Jurkat, Clone E6-1 (cell line): ENCODE measurements at places on chromosomes 3 and 15.

DNA sequence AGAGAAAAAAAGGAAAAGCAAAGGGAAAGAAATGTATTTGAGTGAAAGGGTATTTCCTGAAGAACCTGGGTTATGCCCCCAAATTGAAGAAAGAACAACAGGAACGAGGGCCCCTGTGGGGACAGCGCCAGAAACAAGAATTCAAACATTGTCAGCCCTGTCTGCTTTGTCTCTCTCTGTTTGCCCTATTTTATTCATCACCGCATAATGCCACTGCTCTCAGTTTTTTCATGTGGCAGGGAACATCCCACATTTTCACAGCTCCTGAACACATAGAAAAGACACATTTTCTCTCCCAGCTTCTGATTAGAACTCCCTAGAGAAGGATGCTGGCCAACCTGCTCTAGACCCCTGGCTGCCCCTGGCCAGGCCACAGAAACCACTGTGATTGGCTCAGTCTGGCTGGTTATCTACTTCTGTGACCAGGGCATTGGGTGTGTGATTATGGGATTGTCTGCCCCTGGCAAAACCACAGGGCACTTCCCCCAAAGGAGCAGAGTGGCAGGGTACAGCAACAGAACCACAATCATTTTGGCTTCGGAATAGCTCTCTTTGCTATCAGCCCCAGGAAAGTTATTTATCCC lies 31.3 kb upstream of the CCDC54 start:
- DNase-seq: no peak

- DNase-seq: no peak
Observed at GRCh38 chr3:52322466-52322865, 6.3 kb downstream of the DNAH1 start.

GRCh38 chr15:62691008-62691407 lies 351.5 kb upstream of the TPM1 start:
- no peak for DNase-seq

DNA sequence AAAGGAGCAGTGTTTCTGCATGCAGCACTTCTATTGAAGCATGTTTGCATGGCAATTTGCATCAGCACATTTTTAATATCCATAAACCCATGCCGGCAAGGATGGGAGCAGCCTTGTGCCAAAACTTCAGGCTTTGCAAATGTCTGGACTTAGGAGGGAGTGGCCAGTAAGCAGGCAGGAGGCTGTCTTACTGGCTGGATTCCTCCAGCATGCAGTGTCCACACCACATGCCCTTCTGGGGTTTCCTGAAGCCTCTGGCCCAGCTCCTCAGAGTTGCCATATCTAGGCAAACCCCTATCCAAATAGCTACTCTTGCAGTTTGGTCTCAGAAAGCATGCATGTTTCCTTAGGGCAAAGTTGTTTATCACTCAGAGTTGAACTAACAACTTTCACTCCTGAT lies 139.1 kb upstream of the MRPS22 start:
- DNase-seq: no peak

- DNase-seq: peak; percentile 22
Observed at GRCh38 chr3:101574388-101575112, 570 bp downstream of the PCNP start.

GRCh38 chr15:30923429-30923828 lies 19.7 kb downstream of the FAN1 start:
- DNase-seq: no peak

- DNase-seq: no peak
Observed at GRCh38 chr3:120780977-120781376, 38.4 kb downstream of the GTF2E1 start.

GRCh38 chr3:71857956-71858355 lies 73.0 kb upstream of the PROK2 start:
- no peak for DNase-seq

- DNase-seq: no peak
Observed at GRCh38 chr3:9781978-9782603, 10.2 kb downstream of the TADA3 start.

- DNase-seq: no peak
Observed at GRCh38 chr3:139552632-139553365, 13.3 kb upstream of the RBP1 start.

GRCh38 chr3:152338159-152338720 lies 69.5 kb downstream of the MBNL1 start:
- no peak for DNase-seq

DNA sequence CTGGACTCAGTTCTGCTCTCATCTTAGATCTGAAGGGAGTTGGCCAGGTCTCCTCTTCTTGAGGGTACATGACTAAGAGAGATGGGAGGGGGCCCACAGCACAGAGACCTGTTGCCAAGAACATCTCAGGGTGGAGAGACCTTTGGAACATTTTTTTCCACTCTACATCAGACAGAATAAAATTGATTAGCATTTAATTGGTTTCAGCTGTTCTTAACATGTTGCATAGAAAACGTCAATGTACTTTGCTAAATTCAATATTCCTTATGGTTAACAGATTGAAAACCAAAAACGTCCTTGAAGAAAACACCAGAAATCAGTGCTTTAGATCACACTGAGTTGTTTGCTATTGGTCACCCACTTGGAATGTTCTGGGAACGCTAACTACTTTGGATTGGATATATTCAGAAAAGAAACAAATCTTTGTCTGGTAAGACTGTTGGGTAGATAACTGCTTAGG lies 36.4 kb upstream of the FSTL1 start:
- DNase-seq: no peak

GRCh38 chr3:148880681-148881080 lies 15.6 kb downstream of the CPA3 start:
- DNase-seq: peak; percentile 21

GRCh38 chr3:146421819-146422759 lies 47.3 kb downstream of the PLSCR2 start:
- no peak for DNase-seq

- DNase-seq: no peak
Observed at GRCh38 chr15:26449291-26449690, 323.6 kb downstream of the GABRB3 start.

GRCh38 chr15:85062560-85062959 lies 80.9 kb downstream of the PDE8A start:
- no peak for DNase-seq

DNA sequence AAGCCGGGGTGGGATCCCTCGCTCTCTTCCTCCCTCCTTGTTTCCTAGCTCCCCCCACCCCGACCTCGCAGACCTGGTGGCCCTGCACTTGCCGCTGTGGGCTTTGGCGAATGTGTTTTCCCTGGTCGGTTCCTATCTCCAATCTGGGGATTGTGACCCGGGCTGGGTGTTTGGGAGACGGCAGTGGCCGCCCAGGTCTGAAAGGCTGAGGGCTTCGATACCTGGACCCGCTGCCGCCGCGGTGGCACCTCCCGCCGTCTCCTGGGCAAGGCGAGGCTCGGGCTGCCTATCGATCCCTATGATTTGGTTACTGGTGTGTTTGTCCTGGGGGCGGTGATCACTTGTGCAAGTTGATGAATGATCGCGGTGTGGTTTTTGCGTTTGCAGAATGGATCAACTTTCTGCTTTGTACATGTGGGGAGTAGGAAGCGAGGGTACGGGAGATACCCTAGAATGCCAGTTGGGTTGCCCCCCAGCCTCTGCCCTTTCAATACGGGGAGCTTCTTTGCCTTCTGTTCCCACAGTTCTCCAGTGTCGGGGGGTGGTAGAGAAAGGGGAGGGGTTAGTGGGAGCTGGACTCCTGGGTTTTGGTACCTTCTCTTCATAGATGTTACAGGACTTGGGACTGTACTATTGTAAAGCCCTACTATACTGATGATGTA lies 3.0 kb downstream of the BBX start:
- DNase-seq: no peak

DNA sequence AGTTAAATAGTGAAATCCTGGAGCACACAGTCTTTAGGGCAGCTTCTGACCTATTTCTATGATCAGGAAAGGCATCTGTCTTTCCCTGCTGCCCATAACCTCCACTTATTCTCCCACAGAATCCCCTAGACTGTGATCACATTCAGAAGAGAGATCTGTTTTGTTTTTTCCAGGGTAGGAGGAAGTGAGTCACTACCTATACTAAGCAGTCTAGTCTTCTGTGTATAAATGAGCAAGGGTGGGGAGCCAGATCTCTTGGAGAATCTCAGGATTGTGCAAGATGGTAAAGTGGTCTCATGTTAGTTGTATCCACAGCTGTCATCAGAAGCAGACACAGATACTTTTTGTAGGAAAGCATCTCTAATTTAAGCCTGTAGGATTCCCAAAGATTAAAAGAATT lies 11.8 kb upstream of the FBXO22 start:
- no peak for DNase-seq

DNA sequence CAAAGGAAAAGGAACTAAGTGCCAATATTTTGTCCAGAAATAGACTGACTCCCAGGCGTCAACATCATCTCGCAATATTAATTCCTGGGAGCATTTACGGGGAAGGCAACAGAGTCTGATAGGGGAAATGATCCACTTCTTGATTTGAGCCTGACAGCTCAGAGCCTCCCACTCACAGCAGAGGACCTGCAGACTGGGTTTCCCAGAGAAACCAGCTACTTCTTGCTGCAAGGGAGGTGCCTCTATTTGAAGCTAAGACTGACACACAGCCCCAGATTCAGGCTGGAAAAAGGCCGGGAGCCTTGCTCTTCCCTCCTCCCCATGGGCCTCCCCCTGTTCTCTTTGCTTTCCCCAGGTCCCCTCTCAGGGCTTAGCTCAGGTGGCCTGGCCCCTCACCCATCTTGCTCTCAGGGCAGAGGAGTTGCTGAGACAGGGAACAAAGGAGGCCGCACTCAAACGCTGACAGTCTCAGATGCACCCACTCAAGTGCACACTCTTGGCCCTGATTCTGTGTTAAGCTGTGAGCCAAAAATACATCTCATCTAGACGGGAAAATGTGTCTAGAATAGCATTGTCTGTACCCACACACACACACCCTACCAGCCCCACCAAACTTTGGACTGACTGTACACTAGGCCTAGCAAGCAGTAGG lies 49.8 kb upstream of the DCLK3 start:
- DNase-seq: no peak

DNA sequence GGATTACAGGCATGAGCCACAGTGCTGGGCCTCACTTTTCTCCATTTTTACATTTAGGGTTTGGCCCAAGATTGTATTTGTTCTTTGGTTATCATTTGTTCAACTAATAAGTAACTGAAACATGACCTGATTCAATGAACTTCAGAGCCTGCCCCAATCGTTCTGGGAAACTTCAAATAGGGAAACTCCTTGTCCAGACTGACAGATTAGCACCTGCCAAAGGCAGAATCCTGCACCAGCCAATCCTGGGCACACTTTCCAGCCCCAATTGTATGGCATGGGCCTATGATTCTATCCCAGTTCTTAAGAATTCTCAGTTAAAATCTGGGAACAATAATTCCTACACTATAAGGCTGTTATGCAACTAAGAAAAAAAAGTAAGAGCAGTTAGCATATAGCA lies 18.3 kb upstream of the RAB43 start:
- no peak for DNase-seq

- DNase-seq: no peak
Observed at GRCh38 chr3:78754066-78754743, 1013.6 kb downstream of the ROBO1 start.

GRCh38 chr15:69748576-69749185 lies 296.1 kb downstream of the RPLP1 start:
- DNase-seq: no peak

DNA sequence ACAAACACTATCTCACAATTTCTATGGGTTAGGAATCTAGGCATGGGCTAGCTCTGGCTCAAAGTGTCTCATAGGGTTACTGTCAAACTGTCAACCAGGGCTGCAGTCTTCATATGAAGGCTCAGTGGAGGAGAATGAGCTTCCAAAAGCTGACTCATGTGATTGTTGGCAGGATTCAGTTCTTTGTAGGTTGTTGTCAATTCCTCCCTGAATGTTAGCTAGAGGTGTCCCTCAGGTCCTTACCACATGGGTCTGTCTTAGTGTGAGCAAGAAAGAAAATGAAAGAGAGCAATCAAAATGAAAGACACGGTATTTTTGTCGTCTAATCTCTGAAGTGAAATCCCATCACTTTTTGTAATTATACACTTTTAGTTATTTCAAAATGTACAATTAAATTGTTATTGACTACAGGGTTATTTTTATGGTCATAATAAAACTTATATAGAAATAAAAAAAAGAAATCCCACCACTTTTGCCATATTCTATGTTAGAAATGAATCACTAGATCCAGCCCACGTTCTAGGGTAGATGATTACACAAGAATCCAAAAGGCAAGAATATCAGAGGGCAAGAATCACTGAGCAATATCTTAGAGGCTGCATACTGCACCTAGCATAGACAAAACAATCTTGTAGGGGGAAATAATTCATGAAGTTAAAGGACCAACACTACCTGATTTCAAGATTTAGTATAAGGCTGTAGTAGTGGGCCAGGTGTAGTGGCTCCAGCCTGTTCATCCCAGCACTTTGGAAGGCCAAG lies 8.4 kb downstream of the ACSBG1 start:
- DNase-seq: no peak

- DNase-seq: no peak
Observed at GRCh38 chr3:124966521-124967445, 32.2 kb upstream of the MUC13 start.

- no peak for DNase-seq
Observed at GRCh38 chr3:183777016-183777618, 48.3 kb downstream of the MAP6D1 start.

- DNase-seq: no peak
Observed at GRCh38 chr15:67641453-67641852, 99.0 kb downstream of the MAP2K5 start.

- DNase-seq: peak; percentile 43
Observed at GRCh38 chr15:38002883-38003477, 68.5 kb downstream of the TMCO5A start.

- DNase-seq: no peak
Observed at GRCh38 chr3:9198261-9198660, 51.2 kb downstream of the SRGAP3 start.

DNA sequence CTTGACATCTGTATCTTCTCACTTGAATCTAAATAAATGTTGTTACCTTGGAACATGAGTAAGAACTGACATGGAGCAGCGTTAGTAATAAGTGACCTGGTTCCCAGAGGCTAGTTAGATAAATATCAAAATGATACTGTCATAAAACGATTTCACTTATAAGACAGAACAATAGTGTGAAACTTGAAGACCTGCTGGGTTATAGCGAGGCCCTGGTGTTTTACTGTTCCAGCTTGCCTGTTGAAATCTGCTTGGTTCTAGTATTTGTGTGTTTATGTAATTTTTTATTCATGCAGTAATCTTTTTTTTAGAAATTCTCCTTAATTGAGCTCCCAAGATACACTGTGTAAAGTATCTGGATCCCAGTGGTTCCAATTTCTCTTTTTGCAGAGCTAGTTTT lies 129.4 kb downstream of the CACNA2D3 start:
- no peak for DNase-seq
